ENCODE measurements at places on chromosomes 7 and 10.

DNA sequence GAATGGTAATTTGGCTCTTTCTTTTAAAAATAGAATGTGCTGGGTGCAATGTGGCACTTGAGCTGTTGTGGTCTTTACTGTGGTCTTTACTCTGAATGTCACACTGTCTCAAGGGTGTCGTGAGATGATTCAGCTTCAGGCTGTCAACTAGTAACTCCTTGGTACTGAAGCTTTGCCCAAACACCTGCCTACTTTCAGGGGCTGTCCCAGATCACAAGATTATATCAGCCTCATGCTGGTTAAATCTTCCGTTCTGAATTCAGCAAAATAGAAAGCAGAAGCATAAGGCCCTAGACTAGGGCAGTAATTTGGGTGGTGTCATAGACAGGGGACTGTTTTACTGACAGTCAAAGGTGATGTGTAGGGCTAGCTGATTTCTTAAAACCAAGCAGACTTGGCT is 110.9 kb downstream of the BAMBI start:
- DNase-seq = no peak

- DNase-seq = no peak
These were observed 4.8 kb upstream of the CPXM2 start for GRCh38 chr10:123896246-123896927.

DNA sequence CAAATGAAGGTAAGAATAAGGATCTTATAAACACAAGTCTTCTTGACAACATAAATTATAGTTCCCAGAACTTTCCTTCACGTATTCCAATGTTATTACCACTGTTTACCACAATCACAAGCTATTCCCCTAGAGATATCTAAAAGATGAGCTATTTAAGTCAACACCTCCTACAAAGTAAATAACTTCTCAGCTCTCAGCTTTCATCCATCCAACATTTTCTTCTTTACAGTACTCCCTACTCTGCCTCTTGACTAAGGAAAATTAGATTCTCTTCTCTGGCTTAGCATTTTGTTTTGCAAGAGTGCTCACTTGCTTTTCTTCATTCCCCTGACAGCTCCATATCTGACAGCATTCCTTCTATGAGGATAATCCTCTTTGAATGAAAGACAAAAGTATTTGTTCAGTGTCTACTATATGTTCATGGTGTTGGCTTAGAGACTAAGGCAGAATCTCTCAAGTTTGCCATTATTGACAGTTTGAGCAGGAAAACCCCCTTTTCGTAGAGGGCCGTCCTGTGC is 93.0 kb upstream of the IL6 start:
- no peak for DNase-seq

- DNase-seq = no peak
These were observed 30.9 kb downstream of the KCNMA1 start for GRCh38 chr10:77606751-77607150.

DNA sequence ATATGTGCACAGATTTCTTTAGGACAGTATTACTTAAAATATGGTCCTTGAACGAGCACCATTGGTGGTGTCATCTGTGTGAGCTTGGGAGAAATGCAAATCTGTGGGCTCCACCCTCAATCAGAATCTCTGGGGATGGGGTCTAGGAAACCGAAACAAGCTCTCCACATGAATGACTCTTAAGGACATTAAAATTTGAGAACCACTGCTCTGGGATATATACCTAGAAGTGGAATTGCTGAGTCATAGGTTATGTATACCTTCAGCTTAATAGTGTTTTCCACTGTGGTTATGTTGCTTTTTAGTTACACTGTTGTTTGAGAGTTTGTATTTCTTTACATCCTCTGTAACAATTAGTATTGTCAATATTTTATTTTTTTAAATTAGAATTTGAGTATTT is 24.0 kb downstream of the ZNRF2 start:
- DNase-seq = no peak

GRCh38 chr10:104688251-104689042 is 47.4 kb downstream of the SORCS3 start:
- DNase-seq = no peak

DNA sequence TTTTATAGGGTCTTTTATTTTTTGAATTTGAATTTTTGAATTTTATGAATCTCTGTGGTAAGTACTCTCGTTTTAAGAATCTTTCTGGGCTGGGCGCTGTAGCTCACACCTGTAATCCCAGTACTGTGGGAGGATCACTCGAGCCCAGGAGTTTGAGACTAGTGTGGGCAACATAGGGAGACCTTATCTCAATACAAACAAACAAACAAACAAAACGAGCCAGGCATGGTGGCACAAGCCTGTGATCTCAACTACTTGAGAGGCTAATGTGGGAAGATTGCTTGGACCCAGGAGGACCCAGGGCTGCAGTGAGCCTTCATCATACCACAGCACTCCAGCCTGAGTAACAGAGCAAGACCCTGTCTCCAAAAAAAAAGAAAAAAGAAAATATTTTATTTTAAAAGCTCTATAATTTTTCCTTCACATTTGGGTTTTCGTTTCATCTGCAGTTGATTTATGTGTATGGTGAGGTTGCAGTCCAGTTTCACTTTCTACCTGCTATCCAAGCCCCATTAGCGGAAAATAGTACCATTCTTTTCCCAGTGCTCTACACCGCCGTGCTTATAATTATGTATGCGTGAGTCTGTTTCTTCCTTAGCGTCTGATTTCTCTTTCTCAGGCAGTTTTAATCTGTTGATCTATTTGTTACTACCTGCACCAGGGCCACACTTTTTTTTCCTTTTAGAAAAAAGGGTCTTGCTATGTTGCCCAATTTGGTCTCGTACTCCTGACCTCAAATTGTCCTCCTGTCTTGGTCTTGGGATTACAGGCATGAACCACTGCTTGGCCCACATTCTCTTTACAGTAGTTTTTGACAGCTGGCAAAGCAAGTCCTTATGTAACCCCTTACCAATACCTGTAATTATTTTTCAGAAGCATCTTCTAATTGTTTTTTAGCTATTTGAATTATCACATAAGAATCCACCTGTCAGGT is 21.7 kb downstream of the TRIM24 start:
- DNase-seq = no peak

GRCh38 chr7:33932832-33933468 is 27.6 kb downstream of the BMPER start:
- DNase-seq = peak; percentile 8

DNA sequence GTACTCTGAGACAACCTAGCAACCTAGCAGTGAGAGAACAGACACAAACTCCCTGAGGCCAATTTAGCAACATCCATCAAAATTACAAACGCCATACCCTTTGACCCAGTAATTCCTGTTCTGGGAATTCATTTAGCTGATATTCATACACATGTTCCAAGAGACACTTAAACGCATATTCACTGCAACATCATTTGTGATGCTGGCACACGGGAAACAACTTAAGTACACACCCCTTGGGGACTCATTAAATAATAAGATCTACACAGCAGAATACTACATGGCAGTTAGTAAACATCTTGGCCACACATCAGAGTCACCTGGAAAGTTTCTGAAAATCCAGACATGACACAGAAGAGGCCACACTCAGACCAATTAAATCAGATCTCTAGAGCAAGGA is 17.6 kb downstream of the NUDCD3 start:
- no peak for DNase-seq

DNA sequence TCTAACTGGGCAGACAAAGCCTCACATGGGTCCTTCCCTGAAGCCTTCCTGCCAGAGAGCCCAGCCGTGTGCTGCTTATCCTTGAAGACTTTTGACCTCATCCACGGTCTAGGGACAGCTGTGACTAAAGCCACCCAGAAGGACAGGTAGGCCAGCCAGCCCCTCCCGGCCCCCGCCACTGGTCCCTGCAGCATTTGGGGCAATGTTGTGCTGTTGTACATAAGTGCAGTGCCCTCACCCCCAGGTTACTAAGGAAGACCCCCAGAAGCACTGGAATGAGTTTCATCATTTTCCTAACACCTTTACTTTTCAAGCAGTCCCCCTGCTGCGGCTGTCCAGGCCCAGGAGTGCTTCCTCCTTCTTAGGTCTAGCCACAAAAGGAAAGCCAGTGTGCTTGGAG is 43.0 kb downstream of the TMEM209 start:
- DNase-seq = no peak

DNA sequence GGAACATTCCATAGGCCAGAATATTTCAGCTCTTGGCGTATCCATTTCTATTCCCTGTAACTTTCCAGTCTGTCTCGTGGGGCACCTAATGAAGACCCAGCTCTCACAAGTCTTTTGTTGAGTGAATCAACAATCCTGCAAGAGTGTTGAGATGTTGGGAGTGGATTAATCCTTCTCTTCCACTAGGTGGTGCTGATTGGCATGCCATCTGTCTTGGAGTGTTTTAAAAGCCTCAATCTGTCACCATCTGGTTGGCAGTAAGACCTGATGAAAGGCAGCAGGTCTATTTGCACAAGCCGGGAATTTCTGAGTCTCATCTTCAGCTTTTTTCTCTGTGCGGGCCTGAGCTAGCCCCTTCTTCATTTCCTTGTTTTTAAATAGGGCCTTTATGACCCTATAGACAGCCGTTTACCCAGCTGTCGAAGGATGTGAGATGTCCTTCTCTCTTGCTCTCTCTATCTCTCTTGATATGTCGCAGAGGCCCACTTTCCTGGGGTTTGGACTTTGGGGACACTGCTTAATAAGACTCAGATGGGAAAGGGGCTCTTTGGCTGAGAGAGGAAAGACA is 180.5 kb downstream of the ZNF365 start:
- peak; percentile 21 for DNase-seq

DNA sequence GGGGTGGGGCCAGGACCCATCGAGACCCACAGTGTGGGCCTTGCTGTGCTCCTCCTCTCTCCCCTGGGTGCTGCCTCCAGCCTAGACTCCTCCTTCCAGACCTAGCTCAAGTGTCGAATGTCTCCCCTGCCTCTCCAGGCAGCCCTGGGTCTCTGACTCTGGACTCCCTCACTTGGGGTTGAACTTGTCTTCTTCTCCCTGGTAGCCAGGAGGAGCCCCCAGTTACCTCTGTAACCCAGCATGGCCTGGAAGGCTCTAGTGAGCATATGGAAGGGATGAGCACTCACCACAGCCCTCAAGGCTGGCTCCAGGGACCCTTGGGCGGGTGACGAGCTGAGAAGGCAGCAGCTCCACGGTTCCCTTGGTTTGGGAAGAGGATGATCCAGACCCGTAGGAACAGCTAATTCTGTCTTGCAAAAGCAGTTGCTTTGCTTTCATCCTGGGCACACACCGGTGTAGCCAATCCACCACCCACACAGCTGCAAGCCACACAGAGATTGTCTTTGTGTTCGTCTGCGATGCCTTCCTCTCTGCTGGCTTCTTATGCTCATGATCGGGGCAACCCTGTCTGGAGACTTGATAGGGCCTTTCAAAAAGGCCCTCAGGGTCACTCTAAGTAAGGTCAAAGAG is 52.3 kb upstream of the ANTXRL start:
- no peak for DNase-seq

DNA sequence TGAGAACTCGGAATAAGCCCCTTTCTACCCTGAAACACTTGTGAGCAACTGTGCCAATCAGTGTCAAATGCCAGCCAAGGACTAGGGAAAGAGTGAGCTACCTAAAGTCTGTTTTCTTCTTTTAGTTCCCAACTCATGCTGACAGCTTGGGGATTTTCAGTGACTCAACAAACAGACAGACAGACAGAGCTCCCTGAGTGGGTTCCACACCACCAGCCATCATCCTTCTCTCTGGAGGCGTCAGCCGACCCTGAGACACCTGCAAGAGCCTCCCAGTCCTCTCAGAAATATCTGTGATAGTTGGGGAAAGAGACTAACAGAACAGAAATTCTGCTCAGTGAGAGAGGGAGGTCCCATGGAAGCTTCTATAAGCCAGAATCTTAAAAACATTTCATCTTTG is 49.5 kb downstream of the GATA3 start:
- peak; percentile 4 for DNase-seq

- DNase-seq = no peak
These were observed 55.5 kb downstream of the CNTNAP2 start for GRCh38 chr7:146172112-146172511.

DNA sequence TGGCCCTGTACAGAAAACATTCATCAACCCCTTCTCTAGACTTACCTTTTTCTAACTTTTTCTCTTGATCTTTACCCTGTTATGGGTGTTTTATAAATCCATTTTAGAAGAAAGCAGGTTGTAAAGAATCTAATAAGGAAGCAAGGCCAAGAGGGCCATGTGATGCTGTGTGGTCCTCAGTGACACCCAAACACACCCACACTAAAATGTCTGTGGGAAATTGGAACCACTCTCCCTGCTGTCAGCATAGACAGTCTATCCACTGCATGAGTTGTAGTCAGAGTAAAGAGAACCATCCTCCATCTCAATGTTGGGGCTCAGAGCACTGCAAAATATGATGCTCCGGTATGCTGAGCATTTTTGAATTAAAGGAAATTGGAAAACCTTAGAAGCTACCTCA is 235.5 kb downstream of the SKIDA1 start:
- DNase-seq = no peak

DNA sequence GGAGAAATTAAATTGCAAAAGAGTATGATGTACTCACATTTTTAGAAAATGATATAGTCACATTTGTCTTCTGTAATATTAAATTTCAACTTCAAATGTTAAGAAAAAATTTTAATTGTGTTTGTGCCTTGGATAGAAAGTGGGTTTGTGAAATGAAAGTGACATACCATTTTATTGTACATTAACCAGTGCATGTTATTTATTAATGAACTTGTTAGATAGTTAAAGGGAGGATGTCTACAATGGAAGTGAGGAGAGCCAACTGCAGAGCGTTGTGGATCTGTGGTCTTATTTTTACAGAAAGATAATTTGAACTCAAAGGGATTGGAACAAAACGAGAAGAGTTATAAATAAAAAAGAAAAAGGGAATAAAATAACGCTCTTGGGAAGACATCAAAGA is 291.7 kb downstream of the ARL4A start:
- no peak for DNase-seq

DNA sequence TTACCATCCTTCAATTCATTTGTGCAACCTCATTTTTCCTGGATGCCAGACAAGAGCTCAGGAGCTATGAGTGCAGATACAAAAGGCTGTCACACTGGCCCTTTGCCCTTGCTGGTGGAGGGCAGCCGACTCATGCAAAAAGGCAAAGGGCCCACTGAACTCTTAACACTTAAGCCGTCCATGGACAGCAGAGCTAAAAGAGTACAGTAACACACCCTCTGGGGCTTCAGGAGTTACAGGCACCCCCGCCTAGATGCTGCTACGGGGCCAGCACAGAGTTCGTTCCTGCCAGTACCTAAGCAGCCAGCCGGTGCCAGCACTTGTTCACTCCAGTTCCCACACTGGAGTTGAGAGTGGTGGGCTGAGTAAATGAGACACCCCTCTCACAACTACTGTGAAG is 69.9 kb upstream of the MRLN start:
- no peak for DNase-seq

- no peak for DNase-seq
These were observed 39.2 kb downstream of the AGAP3 start for GRCh38 chr7:151125470-151125845.

DNA sequence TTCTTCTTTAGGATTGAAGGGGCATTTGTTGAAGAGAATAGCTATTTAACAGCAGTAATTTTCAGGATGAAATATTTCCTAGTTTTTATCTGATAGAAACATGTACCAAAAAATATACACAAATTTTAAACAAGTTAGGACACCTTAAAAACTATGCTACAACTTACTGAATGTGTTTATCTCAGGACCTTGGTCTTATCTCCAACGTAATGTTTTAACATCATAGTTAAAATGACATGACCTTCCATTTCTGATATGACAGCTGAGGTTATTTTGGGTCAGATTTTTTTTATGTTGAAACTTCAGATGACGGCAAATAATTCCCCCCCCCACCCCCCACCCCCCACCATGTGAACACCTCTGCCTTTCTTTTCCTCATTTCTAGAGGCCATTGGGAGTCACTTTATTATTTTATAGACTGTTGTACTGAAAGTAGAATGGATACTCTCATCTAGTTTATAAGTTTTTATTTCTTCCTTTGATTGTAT is 8.0 kb downstream of the MRLN start:
- DNase-seq = no peak
